Fibroblast of lung (primary cell): ENCODE measurements at places on chromosomes 5 and 9. TPM values are rescaled to one million over a fixed set of nuclear protein-coding genes. Genes with fewer than 3 reads are reported as not detected.

GRCh38 chr9:120394058-120394669 is 185.8 kb downstream of the CDK5RAP2 start:
- H3K36me3 ChIP-seq: peaks cover 10% of the 10 kb centered on the region
- H3K4me1 ChIP-seq: peaks cover 30% of the 10 kb centered on the region
- no peak overlapping the region for H3K4me3 ChIP-seq
- no peaks in the 10 kb centered on the region for H3K27me3 ChIP-seq

- no peak for DNase-seq
- no peaks in the 10 kb centered on the region for H3K27me3 ChIP-seq
- no peaks in the 10 kb centered on the region for H3K4me1 ChIP-seq
- H3K36me3 ChIP-seq: no peaks in the 10 kb centered on the region
- H3K4me3 ChIP-seq: no peak overlapping the region
Measured at GRCh38 chr9:109886041-109886440, 106.0 kb downstream of the PALM2AKAP2 start.

- H3K27ac ChIP-seq: no peak overlapping the region
- peaks cover 26% of the 10 kb centered on the region for H3K36me3 ChIP-seq
- no peaks in the 10 kb centered on the region for H3K27me3 ChIP-seq
Measured at GRCh38 chr9:136721339-136722092, 9.1 kb downstream of the DIPK1B start.

- peak; percentile 32 for DNase-seq
- no peaks in the 10 kb centered on the region for H3K4me1 ChIP-seq
- H3K36me3 ChIP-seq: no peaks in the 10 kb centered on the region
- no peak overlapping the region for H3K4me3 ChIP-seq
Measured at GRCh38 chr5:2113348-2114131, 230.8 kb upstream of the IRX4 start.

DNA sequence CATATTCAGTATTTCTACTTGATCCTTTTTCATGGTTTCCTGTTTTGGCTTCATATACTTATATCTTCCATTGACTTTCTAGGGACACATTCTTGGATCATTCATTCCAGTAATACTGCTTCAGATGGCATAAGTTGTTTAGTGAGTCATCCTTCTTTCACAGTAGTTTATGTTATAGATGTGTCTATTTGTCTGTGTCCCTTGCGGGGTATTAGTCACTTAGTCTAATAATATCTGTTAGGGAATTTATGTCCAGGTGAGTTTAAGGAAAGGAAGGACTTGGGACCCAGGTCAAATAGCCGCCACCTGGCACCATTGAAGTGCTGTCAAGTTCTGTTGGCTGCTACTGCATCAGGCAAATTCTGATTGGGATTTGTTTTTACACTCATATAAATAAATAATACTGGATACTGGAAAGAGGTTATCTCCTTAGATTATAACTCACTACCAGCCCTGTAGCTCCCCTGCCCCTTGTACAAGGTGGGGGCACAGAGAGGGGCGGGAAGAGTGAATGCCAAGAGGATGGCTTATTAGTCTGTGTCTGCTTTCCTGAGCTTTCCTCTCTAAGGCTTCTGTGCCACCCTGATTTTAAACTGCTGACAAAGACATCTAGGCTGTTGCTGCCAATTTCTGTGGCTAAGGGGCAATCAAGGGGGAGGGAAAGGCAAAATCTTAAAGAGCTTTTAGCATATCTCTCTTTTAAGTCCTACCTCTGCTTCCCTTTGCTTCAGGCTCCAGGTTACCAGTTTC is 64.9 kb downstream of the CDC42SE2 start:
- no peak overlapping the region for H3K27ac ChIP-seq
- H3K36me3 ChIP-seq: no peaks in the 10 kb centered on the region
- no peaks in the 10 kb centered on the region for H3K27me3 ChIP-seq
- DNase-seq: peak; percentile 76

DNA sequence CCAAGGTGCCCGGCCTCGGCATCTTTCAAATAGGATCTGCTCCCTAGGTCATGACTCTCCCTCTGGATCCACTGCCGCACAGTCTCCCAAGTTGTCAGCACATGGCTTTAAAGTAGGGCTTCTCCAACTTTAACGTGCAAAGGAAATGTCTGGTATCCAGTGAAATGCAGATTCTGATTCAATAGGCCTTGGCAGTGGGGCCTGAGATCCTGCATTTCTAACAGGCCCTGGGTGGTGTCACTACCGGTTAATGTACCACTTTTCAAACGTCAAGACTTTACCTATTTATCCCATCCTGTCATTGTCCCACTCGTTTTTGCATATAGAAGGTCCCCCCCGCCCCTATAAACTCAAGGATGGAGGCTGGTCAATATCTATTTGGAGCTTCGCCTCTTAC is 137.6 kb upstream of the ZNF618 start:
- no peak for DNase-seq
- H3K36me3 ChIP-seq: no peaks in the 10 kb centered on the region
- H3K27me3 ChIP-seq: peaks cover 9% of the 10 kb centered on the region
- no peak overlapping the region for H3K4me3 ChIP-seq
- peaks cover 4% of the 10 kb centered on the region for H3K4me1 ChIP-seq

EPB41L4B gene
- total RNA-seq: 1.5 and 2.8 TPM in 2 replicates

GRIN1 gene
- under 0.01 TPM in 1 of 2 replicates, not detected in the other for total RNA-seq
